ENCODE measurements at places on chromosomes 2 and 18.

DNA sequence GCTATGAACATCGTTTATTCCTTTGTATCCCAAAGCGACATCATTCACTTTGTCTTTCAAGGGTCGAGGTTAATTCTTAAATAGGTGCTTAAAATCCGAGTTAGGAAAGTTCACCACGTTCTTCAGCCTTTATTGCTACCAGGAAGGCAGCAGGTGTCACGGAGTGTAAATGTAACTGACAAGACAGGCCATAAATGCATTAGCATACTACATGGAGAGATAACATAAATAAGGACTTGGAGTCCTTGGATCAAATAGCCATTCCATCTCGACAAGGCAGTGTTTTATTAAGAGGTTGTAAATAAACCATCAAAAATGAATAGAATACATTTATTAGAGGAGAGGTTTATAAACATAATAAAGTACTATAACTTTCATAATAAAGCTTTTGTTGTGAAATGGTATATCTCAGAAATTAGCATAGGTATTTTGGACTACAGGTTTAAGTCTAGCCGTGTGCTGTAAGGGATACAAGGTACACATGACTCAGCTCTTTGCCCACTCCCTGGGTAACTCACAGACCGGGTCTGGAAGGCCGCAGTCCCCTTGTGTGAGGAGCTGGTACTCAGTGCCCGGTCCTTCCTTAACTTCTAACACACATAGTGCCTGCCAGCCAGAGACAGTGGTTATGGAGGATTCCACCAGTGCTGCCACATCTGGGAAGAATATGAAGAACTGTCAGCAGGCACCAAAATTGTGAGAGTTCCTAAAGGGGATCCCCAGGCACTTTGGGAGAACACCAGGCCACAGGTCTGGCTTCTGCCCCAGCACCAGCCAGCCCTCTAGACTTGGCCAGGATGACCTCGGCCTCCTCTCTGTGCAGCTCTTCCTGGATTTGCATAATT lies 29.4 kb downstream of the CAPN13 start:
- no peak for DNase-seq

- DNase-seq: no peak
Observed at GRCh38 chr2:207746131-207746530, 23.6 kb downstream of the FZD5 start.

DNA sequence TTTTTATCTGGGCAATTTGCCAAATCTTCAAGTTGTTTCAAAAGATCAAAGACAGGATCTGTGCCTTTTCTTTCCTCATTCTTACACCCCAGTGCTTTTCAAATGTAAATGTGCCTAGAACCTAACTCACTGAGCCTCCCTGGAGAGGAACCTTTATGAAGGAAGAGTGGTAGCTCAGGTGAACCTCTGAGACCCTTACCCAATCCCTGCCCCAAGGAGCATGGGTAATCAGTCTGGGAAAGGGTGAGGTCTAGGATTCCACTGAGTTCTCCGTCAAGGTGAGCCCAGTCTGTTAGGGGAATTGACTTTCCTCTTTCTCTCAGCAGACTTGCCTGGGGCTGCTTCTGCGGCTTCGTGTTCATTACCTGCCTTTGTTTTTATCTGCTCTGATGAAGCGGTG lies 88.1 kb upstream of the MAP4K4 start:
- DNase-seq: no peak

DNA sequence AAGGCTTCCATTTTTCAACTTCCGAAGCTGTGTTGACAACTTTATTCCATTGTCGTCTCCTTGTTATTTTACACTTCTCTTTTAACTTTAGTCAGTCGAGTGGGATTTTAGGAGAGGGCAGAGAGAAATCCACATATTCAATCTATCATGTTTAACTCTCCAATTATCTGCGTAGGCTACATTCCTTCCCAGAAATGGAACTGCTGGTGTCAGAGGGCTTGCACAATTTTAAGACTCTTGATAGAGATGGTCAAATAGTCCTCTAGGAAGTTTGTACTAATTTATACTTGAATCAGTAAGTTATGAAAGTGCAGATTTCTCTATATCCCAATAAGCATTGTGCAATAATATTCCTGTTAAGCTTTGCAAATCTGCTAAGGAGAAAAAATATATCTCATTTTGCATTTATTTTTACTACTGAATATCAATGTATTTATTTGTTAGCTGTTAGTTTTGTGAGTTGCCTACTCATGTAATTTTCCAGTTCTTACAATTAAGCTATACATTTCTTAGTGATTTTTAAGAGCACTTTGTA lies 95.6 kb downstream of the CYP26B1 start:
- DNase-seq: no peak

- DNase-seq: no peak
Observed at GRCh38 chr2:73939419-73939818, 12.7 kb downstream of the DGUOK start.

GRCh38 chr18:12838178-12838634 lies 45.8 kb downstream of the PTPN2 start:
- DNase-seq: no peak

DNA sequence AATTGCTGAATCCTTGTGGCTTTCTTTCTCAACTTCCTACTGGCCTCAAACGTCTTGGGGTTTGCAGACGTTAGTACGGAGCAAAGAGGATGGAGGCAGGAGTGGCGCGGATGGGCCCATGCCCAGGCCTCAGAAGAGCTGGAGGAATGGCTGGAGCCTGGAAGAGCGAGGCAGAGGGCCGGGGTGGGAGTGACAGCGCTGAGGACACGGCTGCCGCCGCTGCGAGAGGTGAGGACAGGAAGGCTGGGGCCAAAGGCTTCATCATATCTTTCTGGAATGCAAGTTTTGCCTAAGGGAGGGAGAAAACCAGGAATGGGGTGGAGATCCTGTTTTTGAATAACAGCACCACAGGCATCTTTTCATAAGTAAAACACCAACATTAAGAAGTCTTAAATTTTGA lies 178.5 kb upstream of the SESTD1 start:
- DNase-seq: no peak
